ENCODE measurements at places on chromosomes 5 and 9.

DNA sequence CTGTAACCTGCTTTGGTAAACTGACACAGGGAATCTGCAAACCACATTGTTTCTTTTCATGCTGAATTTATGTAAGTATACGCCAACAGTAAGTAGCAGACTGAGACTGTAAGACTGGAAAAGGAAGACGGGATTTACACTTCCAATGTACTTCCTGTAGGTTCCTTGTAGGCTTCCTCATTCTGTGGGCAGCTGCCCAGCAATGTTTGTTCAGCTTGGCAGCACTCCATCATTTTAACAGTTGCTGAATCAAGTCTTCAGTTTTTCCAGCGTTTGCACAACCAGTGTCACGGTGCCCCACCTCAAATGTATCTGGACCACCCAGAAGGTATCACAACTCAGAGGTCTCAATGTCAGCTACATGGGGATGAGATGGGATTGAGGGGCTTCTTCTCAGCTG lies 232.6 kb downstream of the PRDM9 start:
- no peaks in the 10 kb centered on the region for H3K36me3 ChIP-seq
- no peak for DNase-seq
- no peaks in the 10 kb centered on the region for H3K27me3 ChIP-seq

- DNase-seq = no peak
- H3K36me3 ChIP-seq = no peaks in the 10 kb centered on the region
- H3K27me3 ChIP-seq = no peaks in the 10 kb centered on the region
- H3K4me1 ChIP-seq = peaks cover 7% of the 10 kb centered on the region
- no peak overlapping the region for H3K4me3 ChIP-seq
- no peak overlapping the region for H3K27ac ChIP-seq
Measured at GRCh38 chr9:69622676-69623075, 49.5 kb downstream of the APBA1 start.

- no peak overlapping the region for H3K4me3 ChIP-seq
- H3K27ac ChIP-seq = no peak overlapping the region
- no peaks in the 10 kb centered on the region for H3K4me1 ChIP-seq
- DNase-seq = no peak
- H3K27me3 ChIP-seq = no peaks in the 10 kb centered on the region
Measured at GRCh38 chr5:121503111-121503840, 348.4 kb upstream of the FTMT start.

- no peaks in the 10 kb centered on the region for H3K4me1 ChIP-seq
- H3K27ac ChIP-seq = no peak overlapping the region
- H3K4me3 ChIP-seq = no peak overlapping the region
- no peaks in the 10 kb centered on the region for H3K36me3 ChIP-seq
- no peak for DNase-seq
Measured at GRCh38 chr5:112138526-112138925, 280.6 kb downstream of the EPB41L4A start.

- no peaks in the 10 kb centered on the region for H3K4me1 ChIP-seq
- no peak overlapping the region for H3K4me3 ChIP-seq
- H3K27me3 ChIP-seq = no peaks in the 10 kb centered on the region
- no peaks in the 10 kb centered on the region for H3K36me3 ChIP-seq
- DNase-seq = no peak
- no peak overlapping the region for H3K27ac ChIP-seq
Measured at GRCh38 chr5:34866989-34867471, 28.1 kb downstream of the TTC23L start.

- DNase-seq = no peak
- no peak overlapping the region for H3K27ac ChIP-seq
Measured at GRCh38 chr5:129284010-129284409, 176.1 kb upstream of the ADAMTS19 start.

DNA sequence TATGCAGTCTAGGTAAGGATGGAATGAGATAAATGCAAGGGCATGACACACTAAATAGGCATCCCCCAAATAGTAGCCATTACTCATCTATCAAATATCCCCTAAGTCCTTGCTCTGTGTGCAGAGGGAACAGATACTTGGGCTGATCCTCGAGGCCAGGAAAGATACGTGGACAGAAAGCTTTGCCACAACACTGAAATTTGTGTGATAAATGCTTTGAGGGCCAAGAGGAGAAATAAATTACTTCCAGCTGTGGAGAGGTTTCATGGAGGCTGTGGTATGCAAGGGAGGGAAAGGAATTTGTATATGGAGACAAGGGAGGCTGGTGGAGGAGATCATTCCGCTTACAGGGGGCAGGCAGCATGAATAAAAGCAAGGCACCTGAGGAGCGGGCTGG lies 18.5 kb downstream of the ATOX1 start:
- peak overlapping the region; percentile 38 for H3K27ac ChIP-seq
- no peaks in the 10 kb centered on the region for H3K27me3 ChIP-seq
- peaks cover 14% of the 10 kb centered on the region for H3K4me1 ChIP-seq
- no peaks in the 10 kb centered on the region for H3K36me3 ChIP-seq
- no peak for DNase-seq

- no peak overlapping the region for H3K4me3 ChIP-seq
- H3K4me1 ChIP-seq = no peaks in the 10 kb centered on the region
- H3K27ac ChIP-seq = no peak overlapping the region
- no peak for DNase-seq
- no peaks in the 10 kb centered on the region for H3K36me3 ChIP-seq
Measured at GRCh38 chr5:32551865-32552264, 33.5 kb upstream of the SUB1 start.

DNA sequence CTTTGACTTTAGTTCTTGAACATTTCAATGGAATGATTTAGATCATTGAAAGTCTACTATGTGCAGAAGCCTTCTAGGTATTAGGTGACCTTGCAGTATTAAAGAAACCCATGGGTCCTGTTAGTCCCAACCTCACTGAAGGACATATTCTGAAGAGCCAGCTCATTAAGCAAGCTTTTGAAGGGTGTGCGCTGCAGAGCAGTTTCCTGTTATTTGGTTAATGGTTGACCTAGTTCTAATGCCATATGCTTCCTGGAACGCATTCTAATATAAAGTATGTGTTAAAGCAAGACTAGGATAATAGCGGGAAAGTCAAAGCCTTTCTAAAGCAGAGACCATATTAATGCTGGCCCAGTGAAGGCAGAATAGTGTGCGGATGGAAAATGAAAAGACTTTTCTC lies 20.1 kb downstream of the ZNF462 start:
- H3K4me3 ChIP-seq = no peak overlapping the region
- H3K27ac ChIP-seq = no peak overlapping the region
- DNase-seq = no peak
- no peaks in the 10 kb centered on the region for H3K27me3 ChIP-seq
- H3K4me1 ChIP-seq = peaks cover 21% of the 10 kb centered on the region
- H3K36me3 ChIP-seq = no peaks in the 10 kb centered on the region

DNA sequence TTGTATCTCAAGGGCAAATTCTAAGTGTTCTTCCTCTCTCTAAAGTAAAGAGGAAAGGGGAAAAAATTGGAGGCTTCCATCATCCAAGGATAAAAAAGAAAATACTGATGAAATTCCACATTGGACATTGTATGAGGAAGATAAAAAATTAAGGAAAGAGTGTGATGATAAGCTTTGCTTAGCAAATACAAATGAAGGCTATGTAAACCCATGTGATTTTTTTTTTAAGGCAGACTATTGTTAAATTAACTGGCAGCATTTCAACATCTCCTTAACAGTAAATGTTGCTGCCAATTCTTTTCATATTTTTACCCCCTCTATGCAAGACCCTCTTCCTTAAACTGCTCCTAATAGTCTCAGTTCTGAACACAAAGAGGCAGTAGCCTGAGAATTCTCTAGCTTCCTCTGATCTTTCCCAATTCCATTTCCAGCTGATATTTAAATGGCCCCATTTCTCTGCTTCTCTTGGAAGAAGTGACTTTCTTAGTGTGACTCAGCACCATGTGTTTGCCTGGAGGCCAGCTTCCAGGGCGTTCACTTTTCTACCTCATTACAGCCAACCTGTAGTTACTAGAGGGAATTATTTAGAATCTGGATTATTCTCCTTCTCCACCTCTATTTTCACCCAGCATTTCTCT lies 159.7 kb downstream of the TLE1 start:
- no peaks in the 10 kb centered on the region for H3K4me1 ChIP-seq
- no peak overlapping the region for H3K27ac ChIP-seq
- no peaks in the 10 kb centered on the region for H3K36me3 ChIP-seq
- H3K4me3 ChIP-seq = no peak overlapping the region
- no peak for DNase-seq

- no peak overlapping the region for H3K27ac ChIP-seq
- H3K4me1 ChIP-seq = no peaks in the 10 kb centered on the region
- H3K27me3 ChIP-seq = no peaks in the 10 kb centered on the region
- no peak for DNase-seq
- H3K4me3 ChIP-seq = no peak overlapping the region
Measured at GRCh38 chr5:69489246-69489645, 3.3 kb upstream of the OCLN start.

Data from ovary (tissue), 10 donors.